ENCODE measurements at places on chromosomes 12 and 14. TPM values are rescaled to one million over a fixed set of nuclear protein-coding genes. Genes with fewer than 3 reads are reported as not detected.
A peak's percentile ranks its signal among the peaks of the same experiment; 100 is the strongest.

FGF6 gene
- total RNA-seq = not detected

ACOT6 gene
- not detected for total RNA-seq

DNA sequence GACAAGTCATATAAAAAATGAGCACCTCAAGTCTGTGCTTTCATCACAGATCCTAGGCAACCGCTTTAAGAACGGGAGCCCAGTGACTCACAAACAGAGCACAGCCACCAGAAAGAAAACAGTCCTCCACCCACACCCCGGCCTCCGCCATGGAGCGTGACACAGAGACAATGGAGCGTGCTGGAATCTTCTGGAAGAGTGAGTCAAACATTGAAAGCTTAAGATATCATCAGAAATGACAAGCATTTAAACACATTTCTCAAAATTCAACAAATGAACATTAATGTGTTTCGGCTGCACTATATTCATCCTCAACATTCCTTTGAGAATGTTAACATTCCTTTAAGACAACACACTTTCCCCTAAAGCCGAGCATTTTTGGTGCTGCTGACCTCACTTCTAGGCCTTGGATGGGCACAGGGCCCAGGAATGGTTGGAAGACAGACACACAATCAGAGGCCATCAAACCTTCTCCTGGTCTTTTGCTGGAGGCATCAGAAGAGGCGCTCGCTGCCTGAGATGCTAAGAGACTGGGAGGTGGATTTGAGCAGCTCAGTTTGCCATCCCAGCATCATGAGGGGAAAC lies 23.6 kb upstream of the TMEM132D start:
- DNase-seq = peak; percentile 76

- no peak for DNase-seq
Measured at GRCh38 chr14:75184492-75184891, 8.1 kb upstream of the TMED10 start.

- no peak for DNase-seq
Measured at GRCh38 chr12:70265132-70265531, 21.9 kb downstream of the CNOT2 start.

- no peak for DNase-seq
Measured at GRCh38 chr14:101620031-101620788, 58.9 kb downstream of the DIO3 start.

Measured in fibroblast of lung (primary cell).